ENCODE measurements at places on chromosomes 3 and 15.

GRCh38 chr3:46406788-46407611 is at the start of the genes CCR5AS and CCRL2:
Gene CCR5AS (minus strand): TSS chr3:46407066.
Gene CCRL2 (plus strand): TSS chr3:46407259. CDS start chr3:46408080, 821 bp downstream.
- no peak for DNase-seq

DNA sequence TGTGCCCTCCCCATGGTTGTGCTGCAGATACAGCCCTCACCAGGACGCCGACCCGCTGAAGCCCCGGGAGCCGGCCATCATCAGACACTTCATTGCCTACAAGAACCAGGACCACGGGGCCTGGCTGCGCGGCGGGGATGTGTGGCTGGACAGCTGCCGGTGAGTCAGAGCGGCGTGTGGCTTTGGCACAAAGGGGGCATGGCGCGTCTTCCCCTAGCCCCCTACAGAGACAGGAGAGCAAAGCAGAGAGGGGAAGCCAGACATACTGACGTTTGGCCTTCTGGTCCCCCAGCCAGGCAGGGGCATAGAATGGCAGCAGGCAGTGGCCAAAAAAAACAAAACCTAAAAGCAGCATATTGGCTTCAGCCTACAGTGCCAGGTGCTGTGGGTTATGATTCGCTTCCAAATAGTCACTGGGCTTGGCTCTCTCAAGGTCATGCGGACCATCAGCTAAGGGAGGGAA is 64.0 kb downstream of the MESD start:
- no peak for DNase-seq

DNA sequence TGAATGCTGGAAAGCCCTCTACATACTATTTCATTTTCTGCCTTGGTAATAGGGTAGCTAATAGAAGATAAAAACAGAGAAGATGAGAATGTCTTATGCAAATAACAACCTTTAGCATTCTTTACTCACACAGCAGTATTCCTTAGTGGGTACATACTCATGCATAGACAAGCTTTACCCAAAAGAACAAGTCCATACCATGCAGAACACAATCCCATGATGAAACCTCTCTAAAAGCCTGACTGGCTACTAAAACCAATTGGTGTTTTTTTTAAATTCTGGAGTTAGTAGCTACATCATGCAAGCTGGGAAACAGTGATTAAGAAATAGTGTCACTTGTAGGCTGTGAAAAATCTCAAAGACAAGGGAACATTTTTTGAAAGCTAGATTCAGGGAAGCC is 104.8 kb downstream of the DHX30 start:
- no peak for DNase-seq

GRCh38 chr3:69929019-69929418 is 70.5 kb upstream of the SAMMSON start:
- DNase-seq, result no peak

DNA sequence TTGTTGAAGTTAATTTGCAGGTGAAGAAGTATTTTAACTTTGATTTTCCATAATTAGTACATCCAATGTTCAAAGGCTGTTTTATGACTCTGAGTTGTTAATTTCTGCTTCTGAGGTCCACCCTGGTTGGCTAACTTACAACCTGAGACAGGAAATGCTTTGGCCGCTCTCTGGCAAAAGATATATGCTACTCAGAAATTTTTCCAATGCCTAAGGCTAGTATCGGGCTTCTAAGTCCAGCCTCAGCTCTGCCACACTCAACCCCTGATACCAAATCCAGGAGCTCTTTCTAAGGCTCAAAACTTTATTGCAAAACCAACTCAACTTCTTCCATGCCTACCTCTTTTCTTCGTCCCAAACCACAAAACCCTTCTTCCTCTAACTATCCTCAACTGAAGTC is 192.9 kb downstream of the NEK10 start:
- no peak for DNase-seq

- DNase-seq, result no peak
Observed at GRCh38 chr15:25534293-25534692, 95.5 kb upstream of the UBE3A start.

Data from non-pigmented ciliary epithelial cell (primary cell).